ENCODE measurements at places on chromosomes 12 and 14.

GRCh38 chr14:74855945-74856344 is 20.0 kb downstream of the PROX2 start:
- H3K4me3 ChIP-seq, result no peak overlapping the region
- no peak for DNase-seq
- no peak overlapping the region for H3K27ac ChIP-seq
- H3K4me1 ChIP-seq, result peaks cover 14% of the 10 kb centered on the region
- H3K36me3 ChIP-seq, result no peaks in the 10 kb centered on the region
- H3K27me3 ChIP-seq, result no peaks in the 10 kb centered on the region

DNA sequence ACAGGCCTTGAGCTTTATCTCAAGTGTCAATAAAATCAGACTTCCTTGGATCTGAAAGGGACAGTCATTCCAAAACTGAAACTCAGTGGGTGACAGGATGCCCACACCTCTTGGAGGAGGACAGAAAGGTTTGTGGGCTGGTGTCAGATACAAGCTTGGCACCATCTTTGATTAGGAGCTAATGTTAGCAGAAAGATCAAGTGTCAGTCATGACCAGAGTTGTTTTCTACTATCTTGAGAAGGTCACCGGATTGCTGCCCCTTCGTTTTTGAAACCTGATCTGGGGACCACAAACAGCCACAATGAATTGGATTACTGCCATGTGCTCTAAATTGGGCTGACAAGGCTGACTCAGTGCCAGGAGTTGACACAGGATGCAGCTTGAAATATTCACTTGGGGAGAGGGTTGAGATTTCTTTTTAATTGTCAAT is 88.3 kb downstream of the OTOGL start:
- H3K4me3 ChIP-seq, result no peak overlapping the region
- no peak for DNase-seq
- H3K36me3 ChIP-seq, result no peaks in the 10 kb centered on the region
- H3K27ac ChIP-seq, result no peak overlapping the region
- no peaks in the 10 kb centered on the region for H3K27me3 ChIP-seq

- H3K27ac ChIP-seq, result no peak overlapping the region
- no peak for DNase-seq
- no peaks in the 10 kb centered on the region for H3K27me3 ChIP-seq
- no peaks in the 10 kb centered on the region for H3K4me1 ChIP-seq
These were observed 782.2 kb downstream of the MED13L start for GRCh38 chr12:115495300-115495699.

DNA sequence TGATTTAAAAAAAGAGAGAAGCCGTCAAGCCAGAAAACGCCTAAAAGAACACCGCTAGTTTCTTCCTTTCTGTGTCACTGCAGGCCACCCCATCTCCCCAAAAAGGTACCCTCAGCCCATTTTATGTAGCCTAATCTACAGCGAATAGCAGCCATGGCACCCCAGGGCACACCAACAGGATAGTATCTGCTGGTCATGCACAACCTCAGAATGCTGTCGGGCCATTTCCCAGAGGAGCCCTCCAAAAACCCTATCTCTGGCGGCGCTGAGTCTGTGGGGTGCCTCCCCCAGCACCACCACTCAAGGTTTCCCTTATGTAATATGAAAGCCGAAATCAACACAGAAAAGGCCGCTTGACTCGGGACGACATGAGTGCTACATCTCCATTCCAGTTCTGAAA is 98.9 kb downstream of the BCL11B start:
- no peaks in the 10 kb centered on the region for H3K27me3 ChIP-seq
- DNase-seq, result peak; percentile 1
- H3K4me3 ChIP-seq, result no peak overlapping the region
- H3K36me3 ChIP-seq, result peaks cover 71% of the 10 kb centered on the region

- H3K4me1 ChIP-seq, result no peaks in the 10 kb centered on the region
- no peak for DNase-seq
- H3K4me3 ChIP-seq, result no peak overlapping the region
- H3K27ac ChIP-seq, result no peak overlapping the region
- H3K27me3 ChIP-seq, result peaks cover 32% of the 10 kb centered on the region
- H3K36me3 ChIP-seq, result no peaks in the 10 kb centered on the region
These were observed 31.2 kb downstream of the TAS2R7 start for GRCh38 chr12:10771132-10771733.

DNA sequence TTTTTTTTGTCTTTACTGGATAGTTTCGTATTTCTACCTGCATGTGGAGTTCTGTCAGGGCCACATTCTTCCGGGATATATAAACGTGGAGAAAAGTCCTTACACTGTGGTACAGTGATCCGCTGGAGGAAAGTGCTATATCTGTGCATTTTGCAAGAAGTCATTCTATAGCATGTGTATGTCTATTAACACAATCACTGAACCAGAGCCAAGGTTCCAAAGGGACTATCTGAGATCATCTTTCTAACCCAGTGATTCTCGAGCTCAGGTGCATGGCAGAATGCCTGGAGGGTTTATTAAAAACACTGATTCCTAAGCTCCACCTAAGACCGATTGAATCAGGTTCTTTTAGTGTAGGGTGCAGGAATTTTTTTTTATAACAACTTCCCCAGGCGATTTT is 354.0 kb downstream of the NRXN3 start:
- no peaks in the 10 kb centered on the region for H3K27me3 ChIP-seq
- H3K36me3 ChIP-seq, result no peaks in the 10 kb centered on the region
- no peaks in the 10 kb centered on the region for H3K4me1 ChIP-seq
- H3K4me3 ChIP-seq, result no peak overlapping the region
- H3K27ac ChIP-seq, result no peak overlapping the region

DNA sequence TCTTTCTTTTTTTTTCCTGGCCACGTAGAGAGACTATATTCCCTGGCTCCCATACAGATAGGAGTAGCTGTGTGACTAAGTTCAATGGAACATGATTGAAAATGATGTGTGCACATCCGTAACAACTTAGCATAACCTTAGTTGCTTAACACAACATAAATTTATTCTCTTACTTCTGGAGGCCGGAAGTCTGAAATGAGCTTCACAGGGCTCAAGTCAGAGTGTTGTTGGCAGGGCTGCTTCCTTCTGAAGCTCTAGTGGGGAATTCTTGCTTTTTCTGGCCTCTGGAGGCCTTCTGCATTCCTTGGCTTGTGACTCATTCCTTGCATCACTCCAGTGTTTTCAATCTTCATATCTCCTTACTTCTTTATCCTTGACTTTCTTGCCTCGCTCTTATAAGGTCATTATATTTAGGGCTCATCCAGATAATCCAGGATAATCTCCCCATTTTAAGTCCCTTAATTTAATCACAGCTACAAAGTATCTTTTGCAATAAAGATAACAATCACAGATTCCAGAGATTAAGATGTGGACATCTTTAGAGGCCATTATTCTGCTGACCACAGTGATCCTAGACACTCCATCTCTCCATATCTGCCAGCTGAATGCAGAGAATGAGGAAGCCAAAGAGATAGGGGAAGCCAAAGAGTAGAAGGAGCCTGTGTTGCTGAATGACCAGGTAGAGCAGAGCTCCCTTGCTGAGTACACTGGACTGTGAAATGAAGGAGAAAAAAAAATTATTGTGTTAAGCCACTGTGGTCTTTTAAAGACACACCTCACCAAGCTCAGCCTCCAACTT is 21.0 kb upstream of the SNX6 start:
- no peaks in the 10 kb centered on the region for H3K4me1 ChIP-seq
- H3K27me3 ChIP-seq, result no peaks in the 10 kb centered on the region
- H3K36me3 ChIP-seq, result no peaks in the 10 kb centered on the region
- no peak overlapping the region for H3K27ac ChIP-seq
- DNase-seq, result no peak
